ENCODE measurements at places on chromosomes 5 and 9. TPM values are rescaled to one million over a fixed set of nuclear protein-coding genes. Genes with fewer than 3 reads are reported as not detected.

The GZMA gene
- polyA plus RNA-seq: 199 TPM

The ADGRD2 gene
- not detected for polyA plus RNA-seq

The TMEM252 gene
- not detected for polyA plus RNA-seq

The JAKMIP2 gene
- 0.32 TPM for polyA plus RNA-seq

The DRD1 gene
- not detected for polyA plus RNA-seq

The IFNK gene
- polyA plus RNA-seq: not detected

The SREK1IP1 gene
- 28.3 TPM for polyA plus RNA-seq

The ZBED3 gene
- polyA plus RNA-seq: 0.15 TPM

The PCDHB4 gene
- not detected for polyA plus RNA-seq

The GFPT2 gene
- 0.13 TPM for polyA plus RNA-seq

The LRRC14B gene
- not detected for polyA plus RNA-seq

The IGFBPL1 gene
- polyA plus RNA-seq: not detected

The ASS1 gene
- polyA plus RNA-seq: not detected

The DMRT3 gene
- polyA plus RNA-seq: not detected

The C9orf43 gene
- polyA plus RNA-seq: 0.45 TPM

The CYSRT1 gene
- not detected for polyA plus RNA-seq

The BRINP1 gene
- not detected for polyA plus RNA-seq

The ZNF169 gene
- polyA plus RNA-seq: 4.3 TPM

The PCDHAC2 gene
- polyA plus RNA-seq: not detected

The TMEM174 gene
- polyA plus RNA-seq: not detected

The ARL14EPL gene
- polyA plus RNA-seq: not detected

The ARHGEF39 gene
- polyA plus RNA-seq: 1.1 TPM

The SPINK13 gene
- not detected for polyA plus RNA-seq

The IL5 gene
- not detected for polyA plus RNA-seq

The PITX1 gene
- not detected for polyA plus RNA-seq

The QRFP gene
- not detected for polyA plus RNA-seq

The MEGF10 gene
- not detected for polyA plus RNA-seq

Measured in CD4-positive, alpha-beta memory T cell (primary cell).